Stimulated activated CD8-positive, alpha-beta memory T cell treated with anti-CD3 and anti-CD28 coated beads, Interleukin-2, amount 100 ng/mL, for 1 hour (primary cell): ENCODE measurements at places on chromosomes 6 and 20.
A peak's percentile ranks its signal among the peaks of the same experiment; 100 is the strongest.

GRCh38 chr6:18507018-18507415 is 119.9 kb downstream of the RNF144B start:
- DNase-seq: no peak

GRCh38 chr20:4957939-4958362 is 43.4 kb downstream of the SLC23A2 start:
- no peak for DNase-seq

- no peak for DNase-seq
Observed at GRCh38 chr6:40965046-40965445, 74.0 kb downstream of the UNC5CL start.

- DNase-seq: peak; percentile 1
Observed at GRCh38 chr20:13119583-13119982, 101.5 kb upstream of the ISM1 start.

- no peak for DNase-seq
Observed at GRCh38 chr20:17438436-17439039, 92.6 kb downstream of the BFSP1 start.

DNA sequence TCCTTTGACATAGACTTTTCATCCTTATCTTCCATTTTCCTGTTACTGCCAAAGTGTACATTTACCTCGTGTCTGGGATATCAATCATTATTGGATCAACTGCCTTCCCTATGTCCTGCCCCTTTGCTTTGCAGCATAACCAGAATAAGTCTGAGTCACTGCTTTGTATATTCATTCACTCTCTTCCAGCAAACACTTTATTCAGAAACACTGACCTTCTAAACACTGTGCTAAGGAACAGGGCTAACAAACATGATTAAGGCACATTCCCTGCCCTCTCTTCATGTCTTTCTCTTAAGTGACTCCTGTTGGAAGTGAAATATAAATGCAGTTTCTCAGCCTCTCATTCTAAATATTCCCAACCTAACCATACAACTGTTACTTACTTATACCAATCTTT is 66.9 kb downstream of the COL19A1 start:
- DNase-seq: no peak

DNA sequence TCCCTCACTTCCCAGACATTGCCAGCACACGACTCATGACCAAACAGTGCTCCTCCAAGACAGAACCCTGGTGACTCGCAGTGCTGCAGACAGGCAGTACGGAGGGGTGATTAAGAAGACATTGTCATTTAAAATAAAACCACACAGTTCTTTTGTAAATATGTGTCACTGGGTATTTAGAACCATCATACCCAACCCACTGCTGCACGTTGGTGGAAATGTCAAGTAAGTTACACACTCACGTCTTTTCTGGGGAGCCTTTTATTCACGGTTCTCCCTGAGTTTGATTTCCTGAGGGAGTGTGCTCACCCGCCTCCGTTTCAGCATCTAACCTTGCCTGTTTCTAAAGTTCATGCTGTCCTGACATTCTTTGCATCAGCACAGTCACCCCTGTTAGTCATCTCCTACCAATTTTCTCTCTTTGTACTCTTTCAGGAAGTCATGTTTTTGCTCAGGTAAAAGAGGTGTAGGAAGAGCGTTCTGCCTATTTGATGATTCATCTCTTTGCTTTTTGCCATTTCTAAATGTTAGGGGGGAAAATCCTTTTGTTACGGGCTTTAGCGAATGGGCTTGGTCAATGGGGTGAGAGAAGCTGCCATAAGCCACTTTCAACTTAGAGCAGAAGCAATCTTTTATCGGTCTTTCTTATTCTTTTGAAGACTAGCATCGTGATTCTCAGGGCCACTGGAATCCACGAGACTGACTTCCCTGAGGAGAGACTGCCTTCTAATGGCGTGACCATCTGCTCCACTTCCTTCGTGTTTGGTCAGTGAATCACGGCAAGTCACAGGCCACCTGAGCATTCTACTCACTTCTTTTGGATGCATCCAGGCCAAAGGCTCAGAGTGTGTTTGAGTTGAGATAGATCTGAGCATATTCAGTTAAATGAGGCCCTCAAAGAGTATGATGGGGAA is 512.8 kb upstream of the JARID2 start:
- DNase-seq: no peak

DNA sequence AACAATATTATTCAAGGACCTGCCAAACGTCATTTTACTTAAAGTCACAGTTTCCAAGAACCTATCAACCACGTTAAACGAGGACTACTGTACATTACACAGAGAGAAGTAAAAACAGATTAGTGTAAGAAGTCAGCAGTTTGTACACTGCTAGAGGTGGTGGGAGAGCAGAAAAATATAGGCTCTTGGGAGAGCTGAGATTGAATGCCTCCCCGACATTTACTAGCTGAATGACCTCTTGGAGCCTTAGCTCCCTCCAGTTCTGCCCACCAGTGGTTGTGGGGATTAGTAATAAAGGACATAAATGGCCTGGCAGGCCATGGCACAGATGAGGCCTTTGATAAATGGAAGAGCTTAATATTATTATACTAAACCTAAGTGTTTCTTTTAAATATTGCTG is 161.4 kb downstream of the UBE3D start:
- no peak for DNase-seq

DNA sequence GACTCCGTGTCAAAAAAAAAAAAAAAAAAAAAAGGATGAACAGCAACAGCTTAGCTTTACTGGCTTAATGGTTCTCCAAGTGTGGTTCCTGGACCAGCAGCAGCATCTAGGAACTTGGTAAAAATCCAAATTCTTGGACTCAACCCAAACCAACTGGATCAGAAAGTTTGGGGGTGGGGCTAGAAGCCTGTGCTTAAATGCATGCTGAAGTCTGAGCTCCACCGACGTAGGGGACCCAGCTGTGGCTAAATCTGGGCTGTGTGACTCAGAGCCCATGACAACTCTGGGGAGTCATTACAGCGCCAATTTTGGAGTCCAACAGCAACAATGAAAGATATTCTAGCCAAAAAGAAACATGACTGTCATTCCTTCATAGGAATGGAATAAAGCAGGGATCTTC is 13.6 kb upstream of the CHD6 start:
- DNase-seq: no peak

- no peak for DNase-seq
Observed at GRCh38 chr6:30135757-30136156, at the start of gene TRIM40. Gene TRIM40, plus strand, starts transcription at chr6:30136140. Its CDS starts 897 bp downstream, at chr6:30137037.

- DNase-seq: no peak
Observed at GRCh38 chr20:33853507-33853813, 42.3 kb downstream of the CHMP4B start.

DNA sequence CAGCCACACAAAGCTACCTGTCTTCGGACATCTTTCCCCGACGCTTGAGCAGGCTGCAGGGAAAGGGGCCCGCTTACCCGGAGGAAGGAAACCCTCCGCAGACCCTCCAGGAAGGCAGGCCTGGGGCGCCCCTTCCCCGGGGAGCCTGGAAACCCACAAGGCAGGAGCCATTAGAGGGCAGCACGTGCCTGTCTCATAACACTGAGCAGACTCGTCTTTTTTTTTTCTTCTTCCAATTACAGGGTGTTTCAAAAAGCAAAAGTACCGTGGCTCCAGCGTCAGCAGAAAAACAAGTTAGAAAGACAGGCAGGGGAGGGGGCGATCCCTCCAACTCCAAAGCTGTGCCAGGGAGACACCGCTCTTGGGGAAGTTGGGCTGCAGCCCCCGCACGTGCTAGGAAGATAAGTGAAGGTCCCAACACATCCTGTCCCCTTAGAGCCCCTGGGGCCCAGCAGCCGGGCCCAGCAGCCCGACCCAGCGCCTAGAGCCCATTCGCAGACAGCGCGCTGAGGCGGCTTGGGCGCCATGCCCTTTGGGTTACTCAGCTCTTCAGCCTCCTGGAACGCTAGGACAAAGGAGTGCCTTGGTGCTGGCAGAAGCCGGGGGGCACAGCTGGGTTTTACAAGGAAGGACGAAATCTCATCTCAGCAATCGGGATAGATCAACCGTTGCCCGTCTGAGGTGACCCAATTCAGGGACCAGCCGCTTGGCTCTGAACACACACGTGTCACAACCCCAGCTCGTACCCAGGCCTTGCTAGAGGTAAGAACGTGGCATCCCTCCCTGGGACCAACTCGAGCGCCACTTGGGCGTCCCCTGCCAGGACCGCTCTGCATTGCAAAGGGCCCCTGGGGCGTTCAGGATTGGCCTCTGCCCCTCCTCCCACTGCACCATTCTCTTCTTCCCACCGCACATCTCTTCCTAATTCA is 136.3 kb downstream of the LY86 start:
- DNase-seq: peak; percentile 4

GRCh38 chr6:123945386-123945785 is 141.7 kb downstream of the NKAIN2 start:
- DNase-seq: no peak

GRCh38 chr6:39137245-39137644 is 22.3 kb upstream of the SAYSD1 start:
- peak; percentile 4 for DNase-seq

GRCh38 chr6:139402876-139403386 is 28.5 kb upstream of the CITED2 start:
- DNase-seq: no peak

DNA sequence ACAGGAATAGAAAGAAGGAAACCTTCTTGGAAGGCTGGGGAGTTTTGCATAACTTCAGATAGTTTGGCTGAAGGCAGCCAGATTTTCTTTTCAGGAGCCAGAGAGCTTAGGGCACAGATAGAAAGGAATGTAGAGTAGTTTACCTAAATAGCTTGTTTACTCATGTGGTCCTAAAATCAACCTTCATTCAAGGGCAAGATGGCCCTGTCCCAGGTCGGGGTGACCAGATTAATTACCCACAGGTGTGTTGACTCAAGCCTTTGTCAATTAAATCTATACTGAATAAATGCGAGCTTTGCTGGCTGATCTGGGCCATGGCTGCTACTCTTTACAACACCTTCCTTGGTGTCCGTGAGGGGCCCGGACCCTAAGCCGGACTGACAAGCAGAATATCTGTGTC is 792.0 kb upstream of the MAN1A1 start:
- no peak for DNase-seq

DNA sequence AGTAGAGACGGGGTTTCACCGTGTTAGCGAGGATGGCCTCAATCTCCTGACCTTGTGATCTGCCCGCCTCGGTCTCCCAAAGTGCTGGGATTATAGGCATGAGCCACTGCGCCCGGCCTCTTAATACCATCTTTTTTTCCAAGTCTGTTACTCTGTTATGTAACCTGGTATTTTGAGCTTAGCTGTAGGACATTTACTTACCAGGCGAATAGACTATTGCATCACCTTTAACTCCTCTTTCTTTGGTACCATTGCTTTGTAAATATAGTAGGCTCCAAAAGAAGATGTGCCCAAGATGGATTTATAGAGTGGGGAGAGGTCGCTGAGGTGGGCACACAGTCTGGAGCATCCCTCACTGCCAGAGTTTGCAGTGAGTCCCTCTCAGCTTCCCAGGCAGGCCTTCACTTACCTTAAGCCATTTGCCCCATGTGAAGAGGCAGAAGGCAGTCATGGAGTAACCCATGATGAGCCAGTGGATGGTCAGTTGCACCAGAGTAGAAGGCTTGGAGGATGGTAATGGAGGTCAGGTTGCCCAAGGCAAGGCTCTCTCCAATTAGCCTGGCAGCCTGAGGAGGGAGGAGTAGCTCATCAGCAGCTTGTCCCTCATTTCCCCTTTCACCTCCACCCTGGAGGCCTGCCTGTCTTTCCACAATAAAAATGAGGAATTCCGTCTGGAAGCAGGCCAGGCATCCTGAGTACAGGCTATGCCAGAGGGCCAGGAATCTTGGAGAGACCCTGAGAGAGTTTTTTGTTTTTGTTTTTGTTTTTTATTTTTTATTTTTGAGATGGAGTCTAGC is 9.7 kb downstream of the TIAM2 start:
- DNase-seq: no peak

DNA sequence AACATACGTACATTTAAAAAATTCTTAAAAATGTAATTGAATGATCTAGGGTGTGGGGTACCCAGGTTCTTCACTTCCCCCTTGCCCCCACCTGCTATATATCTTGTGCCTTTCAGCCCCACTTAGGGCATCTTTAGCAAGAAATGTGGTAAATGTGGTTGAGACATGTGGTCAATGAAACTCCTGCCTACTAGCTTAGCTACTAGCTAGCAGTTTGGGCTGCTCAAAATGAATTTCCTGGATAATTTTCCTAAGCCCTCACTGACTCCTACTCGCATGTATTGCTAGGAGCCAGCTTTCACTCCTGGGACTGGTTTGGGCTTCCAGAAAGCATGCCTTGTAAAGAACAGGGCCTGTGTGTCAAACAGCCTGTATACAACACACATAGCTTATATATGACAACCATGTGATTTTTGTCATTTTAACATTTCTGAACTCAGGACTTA is 257.3 kb downstream of the ATXN1 start:
- DNase-seq: no peak

- no peak for DNase-seq
Observed at GRCh38 chr6:28167068-28167467, 25.4 kb downstream of the ZKSCAN8 start.

- no peak for DNase-seq
Observed at GRCh38 chr20:51622004-51622874, 79.7 kb upstream of the NFATC2 start.

DNA sequence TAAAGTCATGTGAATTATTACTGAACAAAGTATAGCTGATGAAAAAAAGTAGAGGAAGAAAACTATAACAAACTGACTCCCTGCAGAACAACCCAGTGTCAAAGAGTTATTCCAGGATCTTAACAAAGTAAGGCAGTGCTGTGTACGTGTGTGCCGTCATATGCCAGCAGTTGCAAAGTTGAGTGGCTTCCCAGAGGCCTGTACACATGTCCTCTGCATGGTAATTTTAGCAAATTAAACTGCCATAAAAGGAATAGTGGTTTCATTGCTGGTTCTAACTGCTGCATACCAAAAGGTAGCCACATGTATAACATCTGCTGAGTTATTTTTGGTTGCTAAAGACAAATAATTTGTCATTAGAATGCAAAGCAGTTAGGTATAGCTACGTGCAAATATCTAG is 44.8 kb downstream of the RIPOR2 start:
- DNase-seq: no peak

- DNase-seq: no peak
Observed at GRCh38 chr20:47061549-47061948, 166.9 kb downstream of the EYA2 start.

GRCh38 chr20:46017272-46017671 is 8.6 kb downstream of the MMP9 start:
- DNase-seq: no peak

GRCh38 chr6:19465760-19466159 is 371.4 kb upstream of the ID4 start:
- no peak for DNase-seq

- no peak for DNase-seq
Observed at GRCh38 chr6:138800377-138801150, 4.7 kb downstream of the ECT2L start.

DNA sequence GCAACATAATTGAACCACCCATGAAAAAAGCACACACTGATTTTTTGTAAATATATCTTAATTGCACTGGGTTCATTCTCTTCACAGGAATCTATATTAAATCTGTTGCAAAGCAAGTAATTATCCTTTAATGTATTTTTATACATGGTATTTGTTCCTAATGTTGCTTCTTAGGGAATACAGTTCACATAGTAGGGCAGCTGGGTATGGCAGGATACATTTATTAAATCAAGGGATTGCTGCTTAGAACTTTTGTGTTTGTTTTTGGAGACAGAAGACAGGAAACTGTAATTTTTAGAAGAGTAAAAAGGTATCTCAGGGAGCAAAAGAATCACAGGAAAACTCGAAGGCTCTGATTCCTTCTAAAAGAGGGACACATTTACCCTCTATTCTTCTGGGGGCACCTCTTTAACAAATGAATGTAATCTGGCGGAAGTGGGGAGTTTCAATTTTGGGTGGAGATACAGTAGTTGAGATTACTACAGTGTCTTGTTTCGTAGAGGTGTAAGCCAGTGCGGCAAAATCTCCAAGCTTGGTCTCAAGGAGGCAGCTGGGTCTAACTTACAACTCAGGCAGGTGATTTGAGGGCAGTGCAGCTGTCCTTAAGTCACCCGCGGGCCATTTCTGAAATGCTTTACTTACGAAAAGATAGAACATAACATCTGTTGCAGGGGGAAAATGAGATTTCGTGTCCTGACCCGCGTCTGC is 812 bp upstream of the SMIM13 start:
- DNase-seq: no peak
